ENCODE measurements at places on chromosomes 2 and 18.

DNA sequence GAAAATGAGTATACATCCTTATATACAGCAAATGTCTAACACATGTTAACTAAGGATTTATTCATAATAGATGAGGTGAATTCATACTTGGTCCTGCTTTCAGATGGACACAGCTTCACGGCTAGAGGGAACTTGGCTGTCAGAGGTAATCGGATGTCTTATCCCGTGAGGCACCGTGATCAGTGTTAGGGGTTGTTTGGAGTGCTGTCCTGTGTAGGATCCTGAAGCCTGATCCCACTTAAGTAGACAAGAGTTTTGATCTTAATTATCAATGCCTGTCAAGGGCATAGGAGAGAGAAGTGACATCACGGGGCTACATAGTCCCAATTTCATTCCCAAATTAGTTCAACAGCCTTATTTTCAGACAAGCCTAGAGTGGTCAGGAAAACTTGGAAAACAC lies 204.6 kb downstream of the RNF144A start:
- no peak for DNase-seq

DNA sequence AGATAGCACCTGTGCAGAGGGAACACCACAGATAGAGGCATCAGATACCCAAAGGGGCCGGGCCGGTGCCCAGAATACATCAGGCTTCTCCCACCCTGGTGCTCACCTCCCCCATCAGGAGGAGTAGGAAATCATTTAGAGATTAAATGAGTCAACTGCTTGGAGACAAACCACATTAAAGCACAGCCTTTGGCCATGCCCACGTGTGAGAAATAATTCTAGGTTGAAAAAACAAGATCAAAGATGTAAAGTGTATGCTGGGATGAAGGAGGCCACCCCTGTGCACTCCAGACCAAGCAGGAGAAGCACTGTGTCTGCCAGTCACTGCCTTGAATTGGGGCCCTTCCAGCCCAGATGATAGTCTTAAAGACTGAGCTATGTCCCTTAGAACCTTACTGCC lies 152.8 kb upstream of the ACAA2 start:
- DNase-seq: no peak

DNA sequence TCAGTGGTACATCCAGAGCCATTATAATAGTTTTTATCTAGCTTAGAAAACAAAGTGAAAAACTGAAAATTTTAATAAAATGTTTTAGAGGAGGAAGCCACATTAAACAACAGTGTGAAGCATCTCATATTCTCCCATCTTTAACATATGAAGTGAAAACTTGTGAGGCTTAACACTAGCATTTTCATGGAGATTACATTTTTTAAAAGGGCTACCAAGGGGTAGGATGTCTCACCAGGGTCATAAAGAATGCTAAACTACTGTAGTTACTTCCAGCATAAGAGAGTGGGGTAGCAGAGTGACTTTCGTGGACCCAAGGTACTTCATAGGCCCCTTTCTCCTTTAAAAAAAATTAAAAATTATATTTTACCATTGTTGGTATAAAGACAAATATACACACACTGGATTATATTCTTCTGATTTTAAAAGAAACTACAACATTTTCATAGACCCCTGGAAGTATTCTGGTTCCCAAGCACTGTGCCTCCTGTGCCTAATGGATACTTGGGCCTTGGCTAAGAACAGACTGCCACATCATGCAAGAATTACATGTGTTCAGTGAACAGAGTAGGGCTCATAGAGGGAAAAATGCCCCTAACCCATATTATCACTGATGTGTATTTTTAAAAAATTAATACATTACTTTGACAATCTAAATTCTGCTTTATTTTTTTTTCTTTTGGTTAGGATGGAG lies 148.4 kb downstream of the SLC39A10 start:
- no peak for DNase-seq

DNA sequence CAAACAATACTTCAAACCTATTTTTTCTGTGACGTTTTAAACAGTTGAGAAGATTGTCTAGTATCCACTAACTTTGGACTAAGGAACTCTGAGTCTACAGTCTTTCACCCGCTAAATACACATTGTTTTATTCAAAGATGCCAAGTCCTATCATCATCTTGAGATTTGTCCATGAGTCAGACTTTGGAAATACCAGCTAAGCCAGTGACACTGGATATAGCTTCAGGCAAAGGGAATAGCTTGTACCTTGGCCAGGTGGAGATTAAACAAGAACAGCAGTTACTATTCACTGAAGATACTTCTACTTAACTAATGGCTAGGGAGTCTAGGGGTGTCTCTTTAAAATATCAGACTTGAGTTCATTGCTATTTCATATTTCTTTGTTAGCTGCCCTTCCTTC lies 137.5 kb downstream of the COMMD1 start:
- DNase-seq: no peak

GRCh38 chr2:85711578-85712060 lies 17.5 kb downstream of the GNLY start:
- no peak for DNase-seq

DNA sequence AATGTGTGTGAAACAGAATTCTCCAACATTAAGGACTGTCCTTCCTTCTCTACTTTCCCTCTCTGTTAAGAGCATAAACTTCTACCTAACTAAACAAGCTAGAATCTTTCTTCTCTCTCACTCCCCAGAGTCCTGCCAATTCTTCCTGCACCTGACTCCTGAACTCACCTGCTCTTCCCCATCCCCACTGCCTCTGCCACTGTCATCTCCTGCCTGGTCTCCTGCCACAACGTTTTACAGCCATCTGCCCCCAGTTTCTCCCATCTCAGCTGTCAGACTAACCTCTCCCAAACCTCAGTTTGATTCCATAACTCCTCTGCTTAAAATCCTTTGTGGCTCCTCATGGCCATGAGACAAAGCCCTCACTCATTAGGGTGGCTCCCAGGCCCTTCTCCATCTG lies 288.3 kb upstream of the FBXO11 start:
- no peak for DNase-seq

DNA sequence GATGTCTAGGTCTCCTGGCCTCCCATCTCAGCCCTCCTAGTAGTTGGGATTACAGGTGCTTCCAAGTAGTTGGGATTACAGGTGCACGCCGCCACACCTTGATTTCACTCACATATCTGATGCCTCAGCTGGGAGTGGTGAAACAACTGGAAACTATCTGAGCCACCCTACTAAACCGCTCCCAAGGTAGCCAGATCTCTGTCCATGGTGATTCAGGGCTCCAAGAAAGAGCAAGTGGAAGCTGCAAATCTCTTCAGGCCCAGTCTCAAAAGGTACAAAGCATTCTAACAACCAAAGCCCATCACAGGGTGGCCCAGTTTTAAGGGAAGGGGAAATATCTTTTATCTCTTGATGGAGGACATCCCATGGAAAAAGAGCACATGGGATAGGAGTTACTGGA lies 19.0 kb downstream of the C1GALT1C1L start:
- DNase-seq: no peak

DNA sequence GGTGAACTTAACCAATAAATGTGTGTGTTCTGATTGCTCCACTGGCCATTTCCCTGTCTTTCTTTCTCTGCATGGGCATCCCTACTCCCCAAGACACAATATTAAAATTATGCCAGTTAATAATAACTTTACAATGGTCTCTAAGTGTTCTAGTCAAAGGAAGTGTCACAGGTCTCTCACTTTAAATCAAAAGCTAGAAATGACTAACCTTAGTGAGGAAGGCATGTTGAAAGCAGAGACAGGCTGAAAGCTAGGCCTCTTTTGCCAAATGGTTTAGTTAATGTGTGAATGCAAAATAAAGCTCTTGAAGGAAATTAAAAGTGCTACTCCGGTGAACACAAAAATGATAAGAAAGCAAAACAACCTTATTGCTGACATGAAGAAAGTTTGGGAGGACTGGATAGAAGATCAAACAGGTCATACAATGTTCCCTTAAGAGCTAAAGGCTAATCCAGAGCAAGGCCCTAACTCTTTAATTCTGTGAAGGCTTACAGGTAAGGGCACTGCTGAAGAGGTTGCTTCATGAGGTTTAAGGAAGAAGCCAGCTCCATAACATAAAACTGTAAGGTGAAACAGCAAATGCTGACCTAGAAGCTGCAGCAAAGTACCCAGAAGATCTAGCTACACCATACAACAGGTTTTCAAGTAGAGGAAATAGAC lies 44.0 kb upstream of the ARHGAP15 start:
- no peak for DNase-seq

DNA sequence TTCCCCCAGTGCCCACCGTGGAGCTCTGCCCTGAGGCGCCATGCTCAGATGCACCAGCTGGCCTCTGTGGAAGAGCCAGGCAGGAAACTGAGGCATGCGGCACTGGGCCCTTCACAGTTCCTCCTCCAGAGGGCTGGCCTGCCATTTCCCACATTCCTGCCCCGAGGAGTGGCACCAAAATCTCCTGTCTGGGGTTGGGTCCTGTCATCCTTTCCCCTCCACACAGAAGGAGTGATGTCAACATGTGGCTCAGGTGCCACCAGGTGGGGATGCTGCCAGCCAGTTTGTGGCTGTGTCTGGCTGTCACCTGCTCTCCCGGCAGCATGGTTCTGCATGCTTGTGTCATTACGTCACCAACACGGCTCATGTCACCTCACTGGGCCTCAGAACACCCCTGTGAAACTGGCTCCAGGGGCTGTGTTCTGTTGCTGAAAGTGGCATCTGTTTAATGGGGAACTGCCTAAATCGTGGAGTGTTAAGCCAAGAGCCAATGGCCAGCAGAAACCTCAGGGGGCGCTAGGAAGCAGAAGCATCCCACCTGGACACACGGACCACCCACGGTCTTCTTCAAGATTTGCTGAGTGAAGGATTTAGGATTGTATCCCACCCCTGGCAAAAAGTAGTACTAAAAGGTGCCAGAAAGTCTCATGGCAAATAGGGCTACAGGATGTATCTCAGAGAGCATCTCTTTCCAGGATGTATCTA lies 51.3 kb downstream of the ZAP70 start:
- DNase-seq: no peak

GRCh38 chr18:69659142-69659651 lies 258.5 kb downstream of the DOK6 start:
- no peak for DNase-seq

- peak; percentile 48 for DNase-seq
Measured at GRCh38 chr18:41524674-41525470, 430.2 kb upstream of the PIK3C3 start.

DNA sequence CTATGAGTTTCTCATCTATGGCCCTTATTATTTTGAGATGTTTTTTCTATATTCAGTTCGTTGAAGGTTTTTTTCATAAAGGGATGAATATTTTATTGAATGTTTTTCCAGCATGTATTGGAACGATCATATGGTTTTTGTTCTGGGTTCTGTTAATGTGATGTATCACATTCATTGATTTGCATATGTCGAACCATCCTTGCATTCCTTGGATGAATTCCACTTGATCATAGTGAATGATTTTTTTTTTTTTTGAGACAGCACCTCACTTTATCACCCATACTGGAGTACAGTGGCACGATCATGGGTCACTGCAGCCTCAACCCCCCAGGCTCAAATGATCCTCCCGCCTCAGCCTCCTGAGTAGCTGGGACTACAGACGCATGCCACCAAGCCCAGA lies 5.5 kb upstream of the NEMP2 start:
- no peak for DNase-seq

- DNase-seq: no peak
Measured at GRCh38 chr18:54515149-54515548, 75.9 kb upstream of the DYNAP start.

DNA sequence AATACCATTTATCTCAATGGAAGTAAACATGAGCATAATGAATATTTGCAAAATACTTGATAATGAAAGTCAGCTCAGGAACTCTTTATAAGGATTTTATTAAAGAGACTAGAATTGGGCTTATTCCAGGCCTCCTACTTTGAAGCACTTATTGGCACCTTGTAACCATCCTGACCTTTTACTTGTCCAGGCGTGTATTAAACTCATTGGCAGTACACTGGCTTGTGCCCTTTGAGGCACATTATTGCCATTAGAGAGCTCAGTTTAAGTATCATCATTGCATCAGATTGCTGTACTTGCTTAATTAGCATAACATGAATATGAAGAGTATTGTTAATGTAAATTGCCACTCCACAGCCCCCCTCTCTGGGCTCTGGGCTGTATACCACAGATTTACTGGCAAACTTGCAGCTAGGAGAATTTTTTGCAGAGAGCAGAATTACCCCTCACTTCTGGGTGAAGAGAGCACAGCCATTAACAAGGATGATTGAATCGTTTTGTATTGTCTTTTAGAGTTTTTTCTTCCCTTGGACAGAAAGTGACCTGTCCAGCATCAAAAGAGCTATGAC lies 72.5 kb downstream of the XIRP2 start:
- no peak for DNase-seq

GRCh38 chr2:45120546-45120945 lies 111.3 kb upstream of the SIX2 start:
- no peak for DNase-seq

Measured in DMS 273 treated with DMSO at 0.1 percent for 48 hours (cell line).